ENCODE measurements at places on chromosomes 3 and 15.

GRCh38 chr3:178001670-178002101 is 534.5 kb upstream of the KCNMB2 start:
- DNase-seq, result no peak

DNA sequence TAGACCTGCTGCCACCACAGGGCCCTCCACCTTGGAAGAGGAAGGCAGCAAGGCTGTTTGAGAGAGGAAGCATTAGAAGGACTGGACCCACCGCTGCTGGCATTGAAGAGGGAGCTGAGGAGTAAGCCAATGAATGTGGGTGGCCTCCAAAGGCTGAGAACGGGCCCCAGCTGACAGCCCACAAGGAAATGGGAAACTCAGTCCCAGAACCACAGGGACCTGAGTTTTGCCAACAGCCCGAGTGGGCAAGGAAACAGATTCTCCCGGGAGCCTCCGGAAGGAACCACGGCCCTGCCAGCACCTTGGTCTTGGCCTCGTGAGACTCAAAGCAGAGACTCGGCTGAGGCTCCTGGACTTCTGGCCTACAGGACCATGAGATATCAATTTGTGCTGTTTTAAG is 95.4 kb upstream of the SNRPA1 start:
- no peak for DNase-seq

DNA sequence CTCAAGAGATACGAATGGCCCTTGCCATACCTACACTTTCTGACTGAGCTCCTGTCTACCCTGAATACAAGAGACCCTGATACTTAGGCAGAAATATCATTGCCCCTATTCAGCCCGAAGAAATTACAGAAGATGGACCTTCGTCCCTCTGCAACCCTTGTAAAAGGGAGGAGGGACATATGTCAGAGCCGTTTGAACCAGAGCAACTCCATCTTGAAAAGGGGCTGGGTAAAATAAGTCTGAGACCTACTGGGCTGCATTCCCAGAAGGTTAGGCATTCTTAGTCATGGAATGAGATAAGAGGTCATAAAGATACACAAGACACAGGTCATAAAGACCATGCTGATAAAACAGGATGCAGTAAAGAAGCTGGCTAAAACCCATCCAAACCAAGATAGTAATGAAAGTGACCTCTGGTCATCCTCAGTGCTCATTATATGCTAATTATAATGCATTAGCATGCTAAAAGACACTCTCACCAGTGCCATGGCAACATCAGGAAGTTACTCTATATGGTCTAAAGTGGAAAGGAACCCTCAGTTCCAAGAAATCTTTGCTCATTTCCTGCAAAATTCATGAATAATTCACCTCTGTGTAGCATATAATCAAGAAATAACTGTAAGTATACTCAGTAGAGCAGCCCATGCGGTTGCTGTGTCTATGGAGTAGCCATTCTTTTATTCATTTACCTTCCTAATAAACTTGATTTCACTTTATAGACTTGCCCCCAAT is 49.7 kb upstream of the GPD1L start:
- no peak for DNase-seq

GRCh38 chr3:186532598-186533072 is 11.5 kb downstream of the CRYGS start:
- no peak for DNase-seq

DNA sequence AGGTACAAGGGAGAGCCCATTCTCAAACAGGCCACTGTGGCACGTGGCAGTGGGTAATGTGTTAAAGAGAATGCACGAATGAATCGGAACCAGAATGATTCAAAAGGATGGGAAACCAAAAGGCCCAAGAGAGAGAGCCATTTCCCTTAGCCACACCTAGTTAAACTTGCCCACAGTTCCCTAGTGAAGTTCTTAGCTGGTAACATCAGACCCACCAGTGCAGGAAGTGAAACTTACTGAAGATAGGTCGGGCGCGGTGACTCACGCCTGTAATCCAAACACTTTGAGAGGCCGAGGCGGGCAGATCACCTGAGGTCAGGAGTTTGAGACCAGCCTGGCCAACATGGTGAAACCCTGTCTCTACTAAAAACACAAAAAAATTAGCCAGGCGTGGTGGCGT is 97.1 kb downstream of the MEX3B start:
- no peak for DNase-seq

- no peak for DNase-seq
Observed at GRCh38 chr3:131421957-131422498, 40.5 kb downstream of the NUDT16 start.

DNA sequence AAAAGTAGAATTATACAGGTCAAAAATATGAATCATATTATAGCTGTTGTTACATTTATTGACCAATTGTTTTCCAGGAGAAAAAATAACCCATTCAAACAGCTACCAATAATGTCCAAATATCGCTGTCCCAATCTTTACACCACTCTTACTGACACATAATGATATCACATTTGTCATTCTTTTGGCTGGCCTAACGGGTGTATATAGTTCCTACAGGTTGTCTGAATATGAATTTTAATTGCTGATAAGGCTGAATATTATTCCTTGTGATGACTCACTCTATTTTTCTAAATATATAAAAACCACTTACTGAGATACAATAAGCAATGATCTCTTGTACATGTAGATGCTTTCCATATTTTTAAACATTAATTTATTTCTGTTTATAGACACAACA is 76.4 kb downstream of the FSIP1 start:
- DNase-seq, result no peak
